OCI-M1 (cell line): ENCODE measurements at places on chromosomes 1 and 21.

- DNase-seq: no peak
These were observed 284.2 kb downstream of the ZNF648 start for GRCh38 chr1:181777286-181777685.

DNA sequence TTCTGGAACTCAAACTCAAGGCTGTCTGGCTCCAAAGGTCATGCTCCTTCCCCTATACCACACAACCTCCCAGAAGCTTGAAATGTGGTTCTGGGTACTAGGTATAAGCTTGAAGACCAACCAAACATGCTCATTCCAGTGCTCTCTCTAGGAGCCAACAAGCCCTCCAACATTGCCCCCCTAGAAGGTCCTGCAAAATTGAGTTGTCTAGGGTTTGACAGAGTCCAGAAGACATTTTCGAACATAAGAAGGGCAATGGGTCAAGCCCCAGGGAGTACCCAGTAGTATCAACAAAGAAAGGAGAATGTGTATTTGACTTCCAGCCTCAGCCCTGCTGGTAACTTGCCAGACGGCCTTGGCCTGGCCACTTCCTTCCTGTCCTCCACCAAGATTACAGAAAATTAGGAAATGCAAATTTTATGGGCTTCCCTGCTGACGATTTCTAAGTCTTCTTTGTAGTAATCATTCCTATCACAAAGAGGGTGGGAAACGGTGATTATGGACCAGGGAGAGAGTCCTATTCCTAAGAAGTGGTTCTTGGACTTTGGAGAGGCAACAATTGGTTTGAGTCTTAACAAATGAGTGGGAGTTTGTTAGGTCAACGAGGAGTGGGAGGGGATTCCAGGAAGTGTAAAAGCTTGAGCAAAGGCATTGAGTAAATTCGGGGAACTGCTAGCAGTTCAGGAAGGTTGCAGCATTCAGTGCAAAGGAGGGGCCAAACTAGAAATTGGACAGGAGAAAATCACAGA is 18.7 kb upstream of the SLAMF1 start:
- peak; percentile 96 for DNase-seq

- no peak for DNase-seq
These were observed 54.6 kb upstream of the ECE1 start for GRCh38 chr1:21344750-21345443.

DNA sequence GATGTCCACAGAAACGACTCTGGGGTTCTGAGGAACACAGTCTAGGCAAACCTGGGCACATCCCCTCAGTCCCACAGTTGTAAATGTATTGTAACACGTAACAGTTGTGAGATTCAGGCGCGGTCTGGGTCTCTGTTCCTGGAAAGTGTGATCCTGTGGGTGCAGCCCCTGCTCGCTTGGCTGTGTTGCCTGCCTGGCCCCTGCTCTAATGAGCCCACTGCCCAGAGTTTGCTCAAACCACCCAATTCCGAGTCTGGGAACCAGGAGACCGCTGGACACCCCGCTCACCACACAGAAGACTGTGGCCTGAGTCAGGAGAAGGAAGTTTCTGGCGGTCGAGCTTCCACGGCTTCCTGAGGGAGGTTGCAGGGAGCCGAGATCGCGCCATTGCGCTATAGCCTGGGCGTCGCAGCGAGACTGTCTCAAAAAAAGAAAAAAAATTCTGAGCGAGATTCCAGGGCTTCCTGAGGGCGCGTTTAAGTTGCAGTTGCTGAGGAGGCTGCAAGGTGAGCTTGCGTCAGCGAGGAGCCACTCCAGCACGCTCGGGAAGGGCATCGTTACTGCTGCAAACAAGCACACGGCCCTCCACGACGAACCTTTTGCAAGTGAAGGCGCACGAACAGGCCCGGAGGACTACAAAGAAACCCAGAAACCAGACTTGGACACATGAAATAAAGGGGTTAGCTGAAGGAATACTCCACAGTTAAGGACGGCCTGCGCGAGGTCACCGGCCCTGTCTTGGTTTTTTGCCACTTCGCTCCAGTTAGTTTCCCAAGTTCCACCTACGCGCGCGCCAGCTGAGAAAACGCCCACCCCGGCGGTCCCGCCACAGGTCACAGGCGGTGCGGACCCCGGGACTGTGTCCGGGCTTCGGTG is 1.1 kb downstream of the C21orf58 start:
- DNase-seq: peak; percentile 61

DNA sequence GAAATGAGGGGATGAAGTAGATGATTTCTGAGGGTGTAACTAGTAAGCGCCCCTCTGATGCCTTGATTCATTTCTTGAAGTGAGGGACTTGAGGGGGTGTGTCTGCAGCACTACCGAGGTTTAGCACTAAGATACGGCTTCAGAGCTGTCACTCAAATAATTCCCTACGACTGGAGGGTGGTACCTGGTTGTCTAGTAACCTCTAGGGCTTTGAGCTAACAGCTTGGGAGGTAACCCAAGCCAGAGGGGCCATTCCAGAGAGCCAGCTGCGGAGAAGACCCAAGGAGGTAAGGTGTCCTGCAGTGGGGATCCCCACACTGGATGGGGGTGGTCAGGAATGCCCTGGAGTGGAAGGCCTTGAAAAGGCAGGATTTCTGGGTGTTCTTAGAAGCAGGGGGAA is at the start of gene TTC24:
Gene TTC24 (plus strand): TSS at position 252 of the 400 bp plus-strand sequence. CDS start 1,642 bp downstream, outside the sequence.
- no peak for DNase-seq

DNA sequence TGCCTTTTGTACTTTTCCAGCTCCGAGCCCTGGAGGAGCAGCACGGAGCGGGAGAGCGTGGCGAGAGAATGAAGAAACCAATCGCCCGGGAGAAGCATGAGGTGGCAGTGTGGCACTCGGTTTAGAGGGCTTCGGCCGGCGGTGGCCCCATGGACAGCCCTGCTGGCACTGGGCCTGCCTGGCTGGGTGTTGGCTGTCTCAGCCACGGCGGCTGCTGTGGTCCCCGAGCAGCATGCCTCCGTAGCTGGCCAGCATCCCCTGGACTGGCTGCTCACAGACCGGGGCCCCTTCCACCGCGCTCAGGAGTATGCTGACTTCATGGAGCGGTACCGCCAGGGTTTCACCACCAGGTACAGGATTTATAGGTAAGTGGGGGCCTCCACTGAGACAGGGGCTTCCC is 59.0 kb downstream of the BRINP2 start:
- DNase-seq: no peak

DNA sequence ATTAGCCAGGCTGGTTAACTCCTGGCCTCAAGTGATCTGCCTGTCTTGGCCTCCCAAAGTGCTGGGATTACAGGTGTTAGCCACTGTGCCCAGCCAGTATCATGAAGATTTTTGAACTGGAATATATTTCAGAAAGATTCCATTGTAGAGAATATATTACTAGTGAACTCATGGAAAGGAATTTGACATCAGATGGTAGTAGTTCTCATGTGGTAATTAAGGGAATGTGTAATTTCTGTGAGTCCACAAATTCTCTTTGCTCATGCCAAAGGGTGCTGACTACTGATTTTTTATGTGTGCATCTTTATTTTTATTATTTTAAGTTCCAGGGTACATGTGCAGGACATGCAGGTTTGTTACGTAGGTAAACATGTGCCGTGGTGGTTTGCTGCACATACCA is 10.4 kb downstream of the DTL start:
- DNase-seq: no peak

DNA sequence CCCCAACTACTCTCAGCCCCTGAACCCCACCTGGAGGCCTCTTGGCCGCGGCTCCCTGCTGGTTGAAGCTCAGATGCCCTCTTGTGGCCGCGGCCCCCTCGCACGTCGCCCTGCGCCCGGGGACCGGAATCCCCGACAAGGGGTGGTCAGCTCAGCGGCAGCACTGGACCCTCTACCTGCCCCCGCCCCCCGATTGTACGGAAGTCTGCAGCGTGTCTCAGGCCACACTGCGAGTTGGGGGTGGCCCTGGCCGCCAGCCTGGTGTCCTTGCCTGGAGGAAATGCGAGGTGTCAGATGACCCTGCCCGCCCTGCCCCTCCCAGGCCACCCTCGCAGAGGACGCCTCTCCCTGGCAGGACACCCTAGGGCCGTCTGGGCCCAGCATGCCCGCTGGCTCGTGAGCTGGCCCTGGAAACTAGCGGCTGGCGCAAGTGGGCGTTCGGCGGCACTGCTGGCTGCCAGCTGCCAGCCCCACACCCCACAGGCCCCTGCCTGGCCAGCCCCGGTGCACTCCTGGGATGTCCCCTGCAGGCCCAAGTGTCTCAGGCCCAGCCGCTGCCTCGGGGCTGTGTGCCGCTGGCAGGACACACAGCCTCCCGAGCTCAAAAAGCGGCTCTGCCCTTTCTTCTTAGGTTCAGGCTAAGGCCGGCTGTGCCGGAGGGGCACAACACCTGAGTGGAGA is 60.8 kb downstream of the EDN2 start:
- DNase-seq: no peak

DNA sequence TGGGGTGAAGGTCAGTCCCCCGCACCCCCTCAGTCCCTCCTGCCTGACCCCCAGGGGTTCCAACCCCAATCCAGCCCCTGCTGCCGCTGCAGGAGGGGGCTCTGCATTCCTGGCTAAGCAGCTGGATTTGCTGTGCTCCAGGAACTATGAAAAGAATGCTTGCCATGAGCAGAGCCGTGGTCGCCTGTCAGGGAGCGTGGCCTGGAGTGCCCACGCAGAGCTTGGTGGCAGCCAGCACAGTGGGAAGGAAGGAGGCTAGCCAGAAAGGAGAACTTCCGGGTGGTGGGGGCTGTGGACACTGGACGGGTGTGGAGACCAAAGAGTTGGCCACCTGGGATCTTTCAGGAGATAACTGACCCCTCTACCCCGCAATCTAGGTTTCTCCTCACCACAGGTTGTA is 5.6 kb downstream of the COL8A2 start:
- DNase-seq: no peak

DNA sequence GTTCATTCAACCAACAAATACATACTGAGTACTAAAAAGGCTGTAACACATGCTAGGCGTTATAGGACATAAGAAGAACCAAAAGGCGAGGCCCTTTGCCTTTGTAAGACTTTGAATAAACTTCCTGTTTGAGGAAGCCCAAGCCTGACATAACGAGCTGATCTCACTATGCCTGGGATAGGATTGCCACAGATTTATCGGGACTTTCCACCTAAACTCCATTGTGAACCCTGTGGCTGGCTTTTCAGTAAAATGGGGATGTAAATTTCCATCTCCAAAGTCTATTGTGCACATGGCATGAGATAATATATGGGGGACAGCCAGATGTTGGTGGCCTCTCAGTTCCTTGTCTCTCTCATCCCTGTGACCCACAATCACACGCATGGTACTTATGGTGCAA is 41.9 kb downstream of the LMO4 start:
- no peak for DNase-seq

GRCh38 chr1:94110946-94111740 is 9.8 kb downstream of the ABCA4 start:
- no peak for DNase-seq

GRCh38 chr1:225318706-225319575 is 108.9 kb downstream of the LBR start:
- peak; percentile 84 for DNase-seq

- DNase-seq: no peak
These were observed 69.3 kb downstream of the PLXNA2 start for GRCh38 chr1:208174731-208175507.

GRCh38 chr1:46174448-46175231 is at the start of gene TSPAN1:
TSS of gene TSPAN1 (plus strand) at chr1:46175087. CDS start at chr1:46181108, 6,021 bp downstream.
- DNase-seq: no peak

- DNase-seq: no peak
These were observed 4.1 kb downstream of the AHDC1 start for GRCh38 chr1:27599605-27600497.

DNA sequence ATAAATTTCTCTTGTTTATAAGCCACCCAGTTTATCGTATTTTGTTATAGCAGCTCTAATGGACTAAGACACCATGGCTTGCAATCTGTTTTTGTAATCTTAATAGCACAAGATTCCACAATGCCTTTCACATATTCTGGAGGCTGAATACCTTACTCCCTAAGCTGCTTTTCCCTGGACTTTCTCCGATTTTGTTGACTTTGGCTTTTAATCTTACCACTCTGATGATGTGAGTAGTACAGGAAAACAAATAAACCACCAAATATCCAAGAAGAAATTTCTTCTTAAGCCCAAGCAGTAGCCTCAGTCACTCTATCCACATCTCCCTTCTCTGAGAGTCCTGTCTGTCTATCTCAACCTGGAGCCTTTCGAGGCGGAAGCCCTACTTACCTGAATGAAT is 838.6 kb downstream of the LTN1 start:
- DNase-seq: no peak

- DNase-seq: no peak
These were observed 45.6 kb upstream of the RAB4A start for GRCh38 chr1:229225331-229225782.

GRCh38 chr1:213274140-213274539 is 223.1 kb downstream of the RPS6KC1 start:
- DNase-seq: no peak

DNA sequence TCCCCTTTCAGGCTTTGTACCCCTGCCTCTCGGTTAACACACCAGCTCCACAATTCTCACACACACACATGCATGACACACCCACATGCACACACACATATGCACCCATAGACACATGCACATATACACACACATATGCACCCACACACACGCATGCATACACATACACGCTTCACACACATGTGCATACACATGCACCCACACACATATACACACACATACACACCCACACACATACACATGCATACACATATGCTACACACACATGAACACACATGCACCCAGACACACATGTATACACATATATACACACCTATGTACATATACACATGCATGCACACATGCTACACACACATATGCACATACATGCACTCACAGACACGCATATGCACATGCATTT is 61.7 kb upstream of the SLC25A33 start:
- no peak for DNase-seq

DNA sequence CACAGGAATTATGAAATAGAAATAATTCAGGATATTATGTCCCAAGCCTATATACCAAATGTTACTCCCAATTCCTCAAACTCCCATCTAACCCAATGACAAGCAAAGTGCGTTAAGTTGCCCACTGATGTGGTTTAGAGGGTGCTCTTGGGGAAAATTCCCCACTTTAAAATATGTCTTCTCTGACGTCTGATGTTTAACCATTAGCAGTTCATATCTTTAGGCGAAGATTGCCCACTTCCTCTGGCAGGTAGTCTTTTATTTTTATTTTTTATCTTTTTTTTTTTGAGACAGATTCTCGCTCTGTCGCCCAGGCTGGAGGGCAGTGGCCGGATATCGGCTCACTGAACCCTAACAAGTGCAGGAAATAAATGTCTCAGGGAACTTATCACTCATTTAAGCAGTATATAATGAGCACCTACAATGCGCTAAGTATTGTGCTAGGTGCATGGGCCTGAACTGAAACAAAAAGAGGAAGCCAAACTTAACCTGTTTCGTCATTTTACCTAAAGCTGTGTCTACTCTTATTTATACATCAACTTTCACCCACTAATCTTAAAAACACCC is 1.3 kb upstream of the LYST start:
- no peak for DNase-seq

DNA sequence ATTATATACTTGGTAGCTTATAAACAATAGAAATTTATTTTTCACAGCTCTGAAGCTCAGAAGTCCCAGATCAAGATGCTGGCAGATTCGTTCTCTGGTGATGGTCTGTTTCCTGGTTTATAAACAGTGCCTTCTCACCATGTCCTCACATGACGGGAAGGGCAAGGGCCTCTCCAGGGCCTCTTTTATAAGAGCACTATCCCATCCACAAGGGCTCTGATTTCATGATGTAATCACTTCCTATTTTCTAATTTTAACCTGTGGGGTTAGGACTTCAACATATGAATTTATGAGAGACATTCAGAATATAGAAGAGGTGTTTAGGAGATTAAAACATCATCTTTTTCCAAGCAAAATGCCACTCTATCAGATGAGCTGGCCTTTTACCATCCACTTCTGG is 32.1 kb upstream of the PLPPR4 start:
- peak; percentile 21 for DNase-seq
